Neuronal stem cell (in vitro differentiated cells): ENCODE measurements at places on chromosomes 6 and 20.

DNA sequence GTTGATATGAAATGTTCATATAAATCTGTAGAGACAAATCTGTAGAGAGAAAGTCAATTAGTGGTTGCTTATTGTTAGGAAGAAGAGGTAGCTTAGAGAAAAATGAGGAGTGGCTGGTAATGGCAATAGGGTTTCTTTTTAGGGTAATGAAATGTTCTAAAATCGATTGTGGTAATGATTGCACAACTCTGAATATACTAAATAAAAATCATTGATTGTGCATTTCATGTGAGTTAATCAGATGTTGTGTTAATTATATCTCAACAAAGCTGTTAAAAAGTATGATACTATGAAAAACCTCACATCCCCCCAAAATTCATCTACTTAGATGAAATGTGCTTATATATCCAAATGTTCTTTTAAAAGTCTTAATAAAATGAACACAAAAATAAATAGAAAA lies 84.2 kb downstream of the CEP57L1 start:
- no peak for DNase-seq

- DNase-seq = peak; percentile 27
Measured at GRCh38 chr6:157982102-157982562, 469 bp downstream of the SYNJ2 start.

DNA sequence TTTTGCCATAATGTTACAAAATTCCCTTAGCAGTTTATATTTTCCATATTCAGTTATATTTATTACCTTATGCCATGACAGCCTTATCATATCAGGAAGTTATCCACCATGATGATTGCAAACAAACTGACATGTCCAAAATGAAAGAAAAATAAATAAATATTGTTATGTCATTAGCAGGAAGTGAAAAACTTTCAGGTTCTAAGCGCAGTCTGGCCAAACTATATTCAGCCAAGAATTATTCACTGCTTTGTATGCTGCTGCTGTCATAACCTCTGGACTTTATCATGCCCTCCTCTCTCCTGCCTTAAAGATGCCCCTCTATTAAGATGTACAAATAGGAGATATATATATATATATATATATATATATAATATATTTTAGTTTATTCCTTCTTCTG lies 27.7 kb upstream of the DEFB112 start:
- DNase-seq = no peak

- DNase-seq = no peak
Measured at GRCh38 chr6:30583921-30584320, 12.7 kb downstream of the ABCF1 start.

DNA sequence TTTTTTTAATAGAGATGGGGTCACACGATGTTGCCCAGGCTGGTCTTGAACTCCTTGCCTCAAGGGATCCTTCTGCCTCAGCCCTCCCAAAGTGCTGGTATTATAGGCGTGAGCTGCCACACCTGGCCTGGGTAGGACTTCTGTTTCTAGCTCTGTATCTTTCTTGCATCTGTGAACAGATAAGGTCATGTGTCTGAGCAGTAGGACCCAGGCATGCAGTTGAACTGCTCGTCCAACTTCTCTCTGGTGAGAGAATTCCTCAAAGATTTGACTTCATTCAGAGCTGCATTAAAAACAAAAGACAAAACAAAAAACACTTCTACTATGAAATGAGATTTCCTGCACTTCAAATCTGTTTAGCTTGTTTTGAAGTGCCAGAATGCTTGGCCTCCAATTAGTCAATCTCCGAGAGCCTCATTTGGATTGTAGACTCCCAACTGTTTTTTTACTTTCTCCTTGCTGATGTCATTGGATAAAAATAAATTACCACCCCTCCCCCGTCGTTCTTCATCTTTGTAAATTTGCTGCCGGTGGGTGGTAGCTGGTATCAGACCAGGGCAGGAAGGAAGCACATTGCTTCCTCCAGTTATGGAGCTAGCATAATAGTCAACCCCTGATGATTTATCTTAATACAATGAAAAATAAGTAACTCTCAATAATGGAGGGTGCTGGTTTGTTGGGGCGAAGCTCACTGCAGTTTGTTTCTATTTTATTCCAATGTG lies 17.6 kb downstream of the CD109 start:
- DNase-seq = no peak

- no peak for DNase-seq
Measured at GRCh38 chr6:117603821-117604220, 1.5 kb upstream of the GOPC start.

DNA sequence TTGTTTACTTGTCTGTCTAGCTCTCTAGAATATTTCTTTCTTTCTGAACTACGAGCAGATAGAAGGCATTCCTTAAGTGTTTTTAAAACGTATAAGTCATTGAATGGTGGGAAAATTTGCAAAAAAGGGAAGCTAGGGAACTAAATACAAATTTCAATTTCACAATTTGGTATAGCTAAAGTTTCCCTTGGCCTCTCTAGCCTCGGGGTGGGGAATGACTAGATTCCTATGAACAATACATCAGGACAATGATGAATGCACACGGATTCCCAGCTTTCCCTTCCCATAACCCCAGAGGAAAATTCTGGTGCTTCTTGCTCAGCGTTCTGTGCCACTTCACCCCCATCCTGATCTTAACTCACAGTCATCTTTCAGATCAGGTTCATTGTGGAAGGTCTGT lies 113.3 kb upstream of the ASF1A start:
- no peak for DNase-seq

DNA sequence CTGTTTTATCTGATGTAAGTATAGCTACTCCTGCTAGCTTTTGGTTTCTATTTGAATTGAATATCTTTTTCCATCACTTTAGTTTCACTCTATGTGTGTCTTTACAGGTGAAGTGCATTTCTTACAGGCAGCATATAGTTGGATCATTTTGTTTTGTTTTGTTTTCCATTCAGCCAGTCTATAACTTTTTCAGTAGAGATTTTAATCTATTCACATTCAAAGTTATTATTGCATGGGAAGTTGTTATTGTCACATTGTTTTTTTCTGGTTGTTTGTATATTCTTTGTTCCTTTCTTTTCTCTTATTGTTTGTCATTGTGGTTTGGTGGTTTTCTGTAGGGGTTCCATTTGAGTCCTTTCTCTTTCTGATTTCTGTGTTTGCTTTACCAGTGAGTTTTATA lies 151.2 kb downstream of the PDE10A start:
- DNase-seq = no peak

DNA sequence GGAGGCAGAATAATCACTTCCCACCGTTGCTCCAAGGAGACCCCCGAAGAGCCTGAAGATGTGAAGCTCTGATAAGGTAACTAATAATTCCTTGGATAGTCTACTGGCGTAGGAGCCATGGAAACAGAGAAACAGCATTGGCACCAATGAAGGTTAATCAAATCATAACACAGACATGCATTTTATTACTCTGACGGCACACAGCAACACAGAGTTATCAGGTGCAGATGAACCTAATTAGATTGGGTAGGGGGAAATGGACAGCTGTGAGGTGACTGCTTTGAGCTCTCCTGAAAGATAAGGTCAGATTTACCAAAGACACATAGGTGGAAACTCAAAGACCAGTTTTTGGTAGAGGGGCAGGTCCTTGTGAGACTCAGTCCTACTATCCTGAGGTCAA lies 544.0 kb upstream of the AGPAT4 start:
- DNase-seq = no peak

- DNase-seq = no peak
Measured at GRCh38 chr6:34723203-34723602, 26.6 kb upstream of the ILRUN start.

DNA sequence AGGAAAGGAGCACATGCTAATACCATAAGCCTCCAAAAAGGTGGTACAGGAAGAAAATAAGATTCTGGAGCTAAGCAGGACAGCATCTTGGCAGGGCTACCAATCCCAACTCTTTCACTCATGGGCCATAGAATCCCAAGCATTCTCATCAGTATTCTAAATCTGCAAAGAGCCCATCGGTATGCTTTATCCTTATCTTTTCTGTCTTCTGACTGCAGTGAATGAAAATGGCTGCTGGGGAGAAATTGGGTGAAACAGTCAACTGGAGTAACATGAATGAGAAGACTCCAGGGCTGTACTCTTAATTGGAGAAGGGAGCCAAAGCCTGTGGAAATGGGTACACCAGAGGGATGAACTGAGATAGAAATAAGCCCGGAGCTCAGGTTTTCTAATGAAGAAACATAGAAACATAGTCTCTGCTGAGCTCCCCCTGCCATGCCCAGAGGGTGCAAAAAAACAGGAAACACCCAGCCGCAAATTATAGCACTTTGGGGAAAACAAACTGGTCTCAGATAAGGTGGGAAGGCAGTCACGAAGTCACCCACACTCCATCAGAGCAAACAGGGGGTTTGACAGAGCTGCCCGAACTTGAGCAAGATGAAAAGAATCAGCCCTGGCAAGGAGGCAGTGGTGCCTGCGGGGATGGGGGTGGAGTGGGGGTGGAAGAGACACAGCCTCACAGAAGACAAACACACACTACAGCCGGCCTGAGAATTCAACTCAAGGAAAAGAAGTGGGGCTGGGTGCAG lies 35.4 kb upstream of the E2F3 start:
- DNase-seq = no peak

DNA sequence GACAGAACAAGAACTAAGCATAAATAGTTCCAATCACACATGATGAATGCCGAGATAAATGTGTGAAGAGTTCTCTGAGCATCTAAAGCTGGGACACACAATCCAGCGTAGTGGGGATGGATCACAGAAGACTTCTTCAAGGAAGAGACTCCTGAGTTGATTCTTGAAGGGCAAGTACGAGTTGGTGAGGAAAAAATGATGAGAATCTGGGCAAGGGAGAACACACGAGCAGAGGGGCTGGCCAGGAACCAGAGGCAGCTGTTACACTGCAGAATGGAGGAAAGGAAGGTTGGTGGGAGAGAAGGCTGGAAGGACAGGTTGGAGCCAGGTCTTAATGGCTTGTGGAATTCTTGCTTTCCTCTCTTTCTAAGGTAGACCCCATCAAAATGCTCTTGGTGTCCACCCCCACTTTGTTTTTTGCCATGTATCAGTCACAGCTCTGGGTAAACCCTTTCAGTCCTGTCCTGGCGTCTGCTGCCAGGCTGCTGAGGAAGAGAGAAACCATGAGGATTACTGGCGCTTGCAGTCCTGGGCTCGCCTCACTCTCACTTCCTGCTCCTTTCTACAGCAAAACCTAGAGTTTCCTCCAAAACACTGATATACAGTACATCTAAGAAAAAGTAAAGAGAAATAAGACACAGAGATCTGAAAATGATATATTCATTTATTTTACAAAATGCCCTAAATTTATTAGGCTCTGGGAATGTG lies 127.6 kb upstream of the FAM184A start:
- no peak for DNase-seq

GRCh38 chr6:158361068-158361467 lies 48.8 kb downstream of the TULP4 start:
- no peak for DNase-seq

- DNase-seq = no peak
Measured at GRCh38 chr6:162681447-162681846, 46.1 kb downstream of the PRKN start.

DNA sequence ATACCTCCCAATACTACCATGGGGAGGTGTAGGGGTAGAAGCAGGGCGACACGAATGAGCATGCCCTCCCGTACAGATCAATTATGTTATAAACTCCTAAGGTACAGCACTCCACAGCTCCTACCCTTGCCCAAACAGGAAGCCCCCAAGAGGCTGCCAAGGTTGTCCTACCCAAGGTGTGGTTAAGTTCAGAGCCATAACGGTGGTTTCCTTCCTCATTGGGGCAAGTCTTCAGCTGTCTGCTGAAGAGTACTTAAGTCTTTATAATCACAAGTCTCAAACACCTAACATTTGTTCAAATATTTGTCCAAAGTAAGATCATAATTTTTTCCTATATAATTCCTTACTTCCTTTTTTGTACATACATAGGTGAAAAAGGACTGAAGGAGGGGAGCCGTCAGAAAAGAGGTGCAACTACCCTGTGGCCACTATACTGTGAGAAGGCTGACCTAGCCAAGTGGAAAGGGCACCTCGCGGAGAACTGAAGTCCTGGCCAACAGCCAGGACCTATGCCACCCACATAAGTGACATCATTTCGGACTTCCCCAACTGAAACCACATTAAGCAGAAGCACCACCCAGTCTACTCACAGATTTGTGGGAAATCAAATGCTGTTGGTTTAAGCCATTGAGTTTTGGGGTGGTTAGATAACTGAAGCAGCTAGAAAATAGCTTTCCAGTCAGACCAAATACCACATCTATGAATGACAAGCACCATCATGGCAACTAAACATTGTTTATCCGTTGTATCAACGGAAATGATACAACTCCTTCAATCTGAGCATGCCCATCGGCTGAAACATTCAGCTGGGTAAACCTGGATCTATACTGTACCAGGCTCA lies 2.9 kb upstream of the RAB22A start:
- no peak for DNase-seq

GRCh38 chr6:138109042-138109997 lies 2.1 kb upstream of the PERP start:
- DNase-seq = peak; percentile 63

- DNase-seq = no peak
Measured at GRCh38 chr6:42393339-42393738, 58.4 kb downstream of the TRERF1 start.

- no peak for DNase-seq
Measured at GRCh38 chr6:163725008-163725941, 310.8 kb downstream of the QKI start.

DNA sequence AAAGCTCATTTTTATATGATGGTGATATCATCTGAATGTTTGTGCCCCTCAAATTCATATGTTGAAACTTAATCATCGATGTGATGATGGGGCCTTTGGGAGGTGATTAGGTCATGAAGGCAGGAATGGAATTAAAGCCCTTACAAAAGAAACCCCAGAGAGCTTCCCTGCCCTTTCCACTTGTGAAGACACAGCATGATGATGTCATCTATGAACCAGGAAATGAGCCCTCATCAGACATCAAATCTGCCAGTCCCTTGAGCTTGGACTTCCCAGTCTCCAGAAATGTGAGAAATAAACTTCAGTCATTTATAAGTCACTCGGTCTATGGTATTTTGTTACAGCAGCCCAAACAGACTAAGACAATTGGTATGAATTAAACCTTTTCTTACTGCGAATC lies 153.1 kb downstream of the MYB start:
- no peak for DNase-seq

DNA sequence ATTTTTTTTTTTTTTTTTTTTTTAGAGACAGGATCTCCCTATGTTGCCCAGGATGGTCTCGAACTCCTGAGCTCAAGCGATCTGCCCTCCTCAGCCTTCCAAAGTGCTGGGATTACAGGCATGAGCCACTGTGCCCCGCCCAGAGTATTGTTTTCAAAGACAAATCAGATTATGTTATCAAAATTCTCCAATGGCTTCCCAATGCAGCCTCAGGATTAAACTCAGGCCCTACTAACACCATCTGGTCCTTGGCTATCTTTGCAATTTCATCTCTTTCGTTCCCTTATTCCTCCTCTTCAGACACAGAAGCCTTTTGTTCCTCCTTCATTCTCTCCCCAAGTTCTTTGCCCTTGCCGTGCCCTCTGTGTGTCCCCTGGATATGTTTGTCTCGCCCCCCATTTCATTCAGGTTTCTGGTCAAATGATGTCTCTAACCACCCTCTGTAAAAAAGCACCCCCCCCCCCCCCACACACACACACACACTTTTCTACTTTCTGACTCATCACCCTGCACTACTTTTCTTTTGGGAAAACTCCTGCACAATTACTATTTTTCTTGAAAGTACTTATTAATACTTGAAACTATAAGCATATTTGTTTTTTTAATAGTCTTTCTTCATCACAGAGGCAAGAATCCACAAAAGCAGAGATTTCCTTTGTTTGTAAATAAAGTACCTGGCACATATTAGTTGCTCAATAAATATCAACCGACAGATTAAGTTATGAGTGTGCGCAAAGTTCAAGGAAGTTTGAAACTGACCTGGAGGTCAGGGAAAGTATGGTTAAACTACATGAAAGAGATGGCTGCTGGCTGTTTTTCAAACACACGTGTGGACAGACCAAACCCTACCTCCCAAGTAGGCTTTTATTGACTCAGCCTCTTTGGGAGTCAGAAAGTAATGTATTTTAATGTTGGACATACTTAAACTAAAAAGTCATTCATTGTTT lies 16.7 kb downstream of the BTN1A1 start:
- no peak for DNase-seq
